Activated CD8-positive, alpha-beta memory T cell treated with anti-CD3 and anti-CD28 coated beads, Interleukin-2, amount 50 U/mL, for 4 hours (primary cell): ENCODE measurements at places on chromosomes 16 and 17.

DNA sequence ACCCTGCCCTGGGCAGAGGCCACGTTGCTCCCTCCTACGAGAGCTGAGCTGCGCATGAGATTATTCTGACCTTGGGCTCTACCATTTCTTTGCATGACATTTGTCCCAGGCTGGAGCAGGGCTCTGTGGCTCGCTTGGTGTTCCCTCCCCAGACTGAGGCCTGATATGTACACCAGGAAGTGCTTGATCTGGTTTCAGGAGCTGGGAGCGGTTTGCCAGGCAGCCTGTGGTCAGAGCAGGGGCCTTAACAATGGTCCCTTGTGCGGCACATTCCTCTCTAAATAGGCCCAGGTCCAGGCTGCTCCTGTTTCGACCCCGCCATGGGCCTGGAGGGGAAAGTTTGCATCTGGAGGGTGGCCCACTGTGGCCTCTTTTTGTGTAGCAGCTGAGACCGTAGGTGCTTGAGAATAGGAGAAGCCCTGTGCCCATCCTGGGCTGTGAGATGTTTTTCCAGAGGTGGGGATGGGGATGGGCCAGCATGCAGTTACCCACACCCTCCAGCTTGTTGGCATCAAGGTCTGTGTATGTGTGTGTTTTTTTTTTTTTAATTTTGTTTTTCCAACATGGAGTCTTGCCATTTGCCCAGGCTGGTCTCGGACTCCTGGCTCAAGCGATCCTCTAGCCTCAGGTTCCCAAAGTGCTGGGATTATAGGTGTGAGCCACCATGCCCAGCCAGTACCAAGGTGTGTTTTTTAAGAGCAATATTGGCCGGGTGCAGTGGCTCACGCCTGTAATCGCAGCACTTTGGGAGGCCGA, 253.9 kb downstream of the SEC14L1 start:
- DNase-seq: no peak

- DNase-seq: no peak
Measured at GRCh38 chr16:11306997-11307638, 26.0 kb upstream of the PRM1 start.

- peak; percentile 79 for DNase-seq
Measured at GRCh38 chr17:39753514-39754160, 15.9 kb downstream of the GRB7 start.

GRCh38 chr16:86874141-86874540, 295.8 kb downstream of the FOXL1 start:
- no peak for DNase-seq

GRCh38 chr16:69286941-69287713, 24.0 kb upstream of the VPS4A start:
- DNase-seq: peak; percentile 29

DNA sequence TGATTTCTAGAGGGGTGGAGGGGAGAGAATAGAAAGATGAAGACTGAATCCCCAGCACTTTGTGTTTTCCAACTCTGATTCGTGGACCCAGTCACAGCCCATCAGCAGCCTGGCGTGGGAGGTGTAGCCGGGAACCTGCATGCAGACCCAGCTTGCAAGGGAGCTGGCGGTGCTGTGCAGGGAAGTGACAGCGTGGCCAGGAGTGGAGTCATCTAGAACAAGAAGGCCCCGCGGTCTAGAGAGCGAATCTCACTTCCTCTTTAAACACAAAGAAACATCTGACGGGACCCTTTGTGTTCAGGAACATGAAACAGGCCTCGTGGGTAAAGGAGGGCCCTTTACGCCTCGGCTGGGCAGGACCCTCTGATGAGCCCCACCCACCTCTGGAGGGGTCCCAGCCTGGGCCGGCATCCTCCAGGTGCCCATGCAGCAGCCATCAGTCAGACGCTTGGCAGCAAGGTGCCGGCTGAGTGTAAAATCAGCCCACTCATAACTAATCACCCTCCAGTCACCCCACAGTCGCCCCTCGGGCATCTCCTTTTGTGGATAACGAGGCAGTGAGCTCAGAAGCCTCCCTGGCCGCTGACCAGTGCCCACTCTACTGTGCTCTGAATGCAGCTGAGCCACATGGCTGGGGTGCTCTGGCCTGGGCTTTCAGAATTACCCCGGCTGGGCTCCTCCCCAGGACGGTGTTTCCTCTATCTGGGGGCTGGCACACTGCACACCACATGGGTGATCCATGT, 4.4 kb downstream of the SNAI3 start:
- peak; percentile 59 for DNase-seq

GRCh38 chr16:74650966-74651567, 15.6 kb downstream of the RFWD3 start:
- DNase-seq: no peak

GRCh38 chr16:70745536-70746025, 55.4 kb downstream of the VAC14 start:
- no peak for DNase-seq

- no peak for DNase-seq
Measured at GRCh38 chr17:42230225-42230624, 35.9 kb upstream of the GHDC start.

DNA sequence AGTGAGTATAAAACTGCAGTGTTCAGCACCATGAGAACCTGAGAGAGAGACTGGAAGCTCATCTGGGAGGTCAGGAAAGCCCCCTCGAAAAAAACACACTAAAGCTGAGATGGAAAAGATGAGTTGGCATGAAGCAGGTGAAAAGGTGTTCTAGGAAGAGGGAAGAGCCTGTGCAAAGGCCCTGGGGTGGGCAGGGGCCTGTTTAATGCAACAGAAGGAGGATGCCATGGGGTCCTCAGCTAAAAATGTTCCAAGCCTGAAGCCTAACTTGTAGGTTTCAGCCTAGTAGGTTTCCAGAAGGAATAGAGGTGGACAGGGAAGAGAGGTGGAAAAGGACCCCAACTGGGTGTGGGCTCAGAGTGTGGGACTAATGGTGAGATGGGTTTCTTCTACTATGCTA, 242.3 kb upstream of the ZFHX3 start:
- no peak for DNase-seq

DNA sequence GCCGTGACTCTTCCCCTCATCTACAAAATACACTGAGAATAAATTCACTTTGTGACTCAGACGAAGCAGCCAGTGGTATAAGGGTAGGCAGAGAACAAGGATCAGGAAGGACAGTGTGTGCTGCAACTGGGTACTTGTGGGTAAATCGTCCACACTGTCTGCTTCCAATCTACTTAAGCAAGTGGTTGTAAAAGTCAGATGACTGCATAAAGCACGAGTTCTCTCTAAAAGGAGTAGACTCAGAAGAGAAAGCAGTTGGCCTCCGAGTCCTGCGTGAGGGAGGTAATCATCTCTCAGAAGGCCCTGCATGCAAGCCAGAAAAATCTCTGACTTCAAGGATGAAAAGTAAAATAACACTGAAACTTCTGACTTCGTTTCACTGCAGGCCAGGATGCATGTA, 43.1 kb downstream of the ANKFY1 start:
- DNase-seq: no peak

- DNase-seq: no peak
Measured at GRCh38 chr16:82199209-82199608, 29.2 kb upstream of the MPHOSPH6 start.

- no peak for DNase-seq
Measured at GRCh38 chr17:499951-500461, 147.4 kb upstream of the RPH3AL start.

DNA sequence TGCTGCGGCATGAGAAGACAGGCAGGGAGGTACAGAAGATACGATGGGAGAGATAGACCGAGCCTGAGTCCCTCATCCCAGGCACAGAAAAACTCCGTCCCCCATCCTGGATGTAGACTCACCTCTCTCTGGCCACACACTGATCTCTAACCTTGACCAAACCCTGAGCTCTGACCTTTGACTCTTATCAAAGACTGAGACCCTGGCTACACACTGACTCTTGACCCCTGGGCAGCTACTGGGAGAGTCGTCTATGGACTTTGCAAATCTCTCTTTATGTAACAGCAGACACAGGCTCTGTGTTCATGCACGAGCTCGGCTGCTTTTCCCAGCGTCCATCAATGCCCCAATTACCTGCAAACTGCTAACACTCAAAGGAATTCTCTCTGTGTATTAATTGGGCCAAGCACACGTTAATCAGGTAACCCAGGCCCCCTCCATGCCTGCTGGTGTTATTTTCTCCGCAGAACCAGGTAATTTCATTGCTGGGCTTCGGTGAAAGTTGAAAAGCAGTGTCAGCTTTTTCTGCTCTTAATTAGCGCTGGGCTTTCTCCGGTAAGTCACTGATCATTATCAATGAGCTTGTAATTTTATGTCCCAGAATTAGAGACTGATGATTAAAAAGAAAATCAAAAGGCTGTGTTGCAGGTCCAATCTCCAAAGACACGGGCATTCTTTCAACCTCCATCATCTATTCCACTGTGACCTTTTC, 179.4 kb upstream of the NLRP1 start:
- no peak for DNase-seq

DNA sequence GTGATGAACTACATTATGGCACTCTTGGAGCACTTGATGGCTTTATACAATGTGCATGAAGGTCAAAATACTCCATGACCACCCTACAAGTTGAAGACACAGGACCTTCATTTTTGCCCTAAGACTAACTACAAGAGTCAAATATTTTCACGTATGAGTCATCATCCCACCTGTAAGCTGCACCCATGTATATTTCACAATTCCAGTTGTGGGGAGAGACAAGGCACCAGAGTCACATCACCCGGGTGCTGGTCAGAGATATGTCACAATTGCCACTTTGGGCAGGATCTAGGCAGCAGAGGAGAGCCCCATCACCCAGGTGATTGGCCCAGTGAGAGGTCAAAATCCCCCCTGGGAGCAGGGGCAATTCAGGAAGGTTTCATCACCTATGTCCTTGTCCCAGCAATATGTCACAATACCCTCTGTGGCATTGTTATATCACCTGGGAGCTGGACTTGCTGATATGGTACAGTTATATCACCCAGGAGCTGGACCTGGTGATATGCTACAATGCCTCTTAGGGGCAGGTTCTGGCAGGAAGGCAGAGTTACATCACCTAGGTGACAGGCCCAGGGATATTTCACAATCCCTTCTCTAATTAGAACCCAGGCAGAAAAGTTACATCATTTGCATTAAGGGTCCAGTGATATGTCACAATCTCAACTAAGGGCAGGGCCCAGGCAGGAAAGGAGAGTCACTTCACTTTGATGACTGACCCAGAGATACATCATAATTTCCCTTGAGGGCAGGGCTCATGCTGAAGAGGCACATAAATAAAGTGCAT, 1839.2 kb downstream of the TP53TG3F start:
- no peak for DNase-seq

DNA sequence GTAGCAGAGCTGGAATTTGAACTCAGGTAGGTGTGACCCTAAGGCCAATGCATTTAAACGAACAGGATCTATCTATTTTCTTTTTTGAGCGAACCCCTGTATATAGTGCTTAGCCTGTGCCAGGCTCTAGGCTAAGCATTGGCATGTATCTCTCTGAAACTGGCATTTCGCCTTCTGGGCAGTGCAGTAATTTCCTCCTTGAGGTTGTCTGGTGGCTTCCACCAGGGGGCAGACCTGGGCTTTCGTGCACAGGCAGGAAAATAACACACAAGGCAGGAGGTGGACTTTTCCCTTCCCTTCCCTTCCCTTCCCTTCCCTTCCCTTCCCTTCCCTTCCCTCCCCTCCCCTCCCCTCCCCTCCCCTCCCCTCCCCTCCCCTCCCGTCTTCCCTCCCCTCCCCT, 34.4 kb upstream of the PRKCB start:
- DNase-seq: peak; percentile 84

DNA sequence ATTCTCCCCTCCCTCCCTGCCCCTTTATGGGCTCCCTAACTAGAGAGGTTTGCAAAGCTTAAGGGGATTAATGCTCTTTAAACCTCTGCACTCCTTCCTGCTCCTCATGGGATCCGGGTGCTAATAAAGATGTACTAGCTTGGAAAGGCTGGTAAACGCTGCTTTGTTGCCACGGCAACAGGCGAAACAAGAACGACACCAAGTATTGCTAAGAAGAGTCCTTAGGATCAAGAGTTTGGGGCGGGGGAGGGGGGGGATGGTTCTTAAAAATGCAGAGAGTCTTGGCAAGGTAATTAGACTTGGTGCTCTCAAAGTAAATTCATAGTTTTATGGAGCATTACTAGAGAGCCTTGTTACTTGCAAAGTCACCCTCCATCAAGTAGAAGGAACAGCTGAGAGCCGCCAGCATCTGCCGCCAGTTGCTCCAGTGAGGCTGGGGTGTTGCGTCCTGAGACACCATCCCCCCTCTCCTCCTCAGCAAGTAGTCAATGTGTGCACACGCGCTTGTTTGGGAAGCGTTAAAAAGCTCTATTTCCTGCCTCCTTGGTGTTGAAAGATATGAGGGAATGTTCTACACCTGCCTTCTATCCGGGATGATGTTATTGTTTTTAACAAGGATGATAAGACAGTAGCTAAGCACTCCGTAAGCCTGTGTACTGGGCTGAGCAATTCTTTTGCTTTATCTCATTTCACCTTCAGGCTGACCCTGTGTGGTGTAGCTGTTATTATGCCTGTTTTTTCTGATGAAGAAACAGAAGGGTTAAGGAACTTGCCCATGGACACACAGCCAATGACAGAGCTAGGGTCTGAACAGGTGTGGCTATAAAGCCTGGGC, 190.9 kb downstream of the CCDC182 start:
- DNase-seq: no peak

- no peak for DNase-seq
Measured at GRCh38 chr17:16329519-16330271, 23.6 kb downstream of the CENPV start.

DNA sequence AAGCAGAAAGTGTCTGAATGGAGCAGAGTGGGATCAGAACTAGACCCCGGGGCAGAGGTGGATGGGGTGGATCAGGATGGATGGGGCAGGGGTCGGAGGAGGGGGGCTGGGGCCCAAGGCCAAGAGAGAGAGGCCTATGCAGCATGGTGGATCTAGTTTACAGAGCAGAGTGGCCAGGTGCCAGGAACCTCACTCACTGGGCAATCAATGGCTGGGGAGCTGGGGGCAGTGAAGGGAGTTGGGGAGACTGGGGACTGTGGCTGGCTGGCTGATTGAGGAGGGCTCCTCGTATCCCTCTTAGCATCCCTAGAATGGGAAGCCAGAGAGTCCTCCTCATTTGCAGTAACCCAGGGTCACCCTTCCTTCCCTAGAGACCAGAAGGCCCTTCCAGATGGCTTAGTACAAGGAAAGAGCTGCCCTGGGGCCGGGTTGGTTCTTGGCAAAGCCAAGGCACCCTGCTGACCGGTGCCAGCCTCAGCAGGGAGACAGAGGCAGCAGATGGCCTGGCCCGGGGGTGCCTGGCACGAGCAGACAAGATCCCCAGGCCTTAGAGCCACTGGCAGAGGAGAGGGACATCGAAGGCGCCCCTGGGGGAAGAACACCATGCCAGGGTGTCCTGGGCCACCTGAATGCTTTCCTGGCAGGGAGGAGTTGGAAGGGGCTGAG, 36.8 kb downstream of the SRCIN1 start:
- no peak for DNase-seq

- DNase-seq: no peak
Measured at GRCh38 chr17:50883850-50884438, 17.8 kb upstream of the TOB1 start.

DNA sequence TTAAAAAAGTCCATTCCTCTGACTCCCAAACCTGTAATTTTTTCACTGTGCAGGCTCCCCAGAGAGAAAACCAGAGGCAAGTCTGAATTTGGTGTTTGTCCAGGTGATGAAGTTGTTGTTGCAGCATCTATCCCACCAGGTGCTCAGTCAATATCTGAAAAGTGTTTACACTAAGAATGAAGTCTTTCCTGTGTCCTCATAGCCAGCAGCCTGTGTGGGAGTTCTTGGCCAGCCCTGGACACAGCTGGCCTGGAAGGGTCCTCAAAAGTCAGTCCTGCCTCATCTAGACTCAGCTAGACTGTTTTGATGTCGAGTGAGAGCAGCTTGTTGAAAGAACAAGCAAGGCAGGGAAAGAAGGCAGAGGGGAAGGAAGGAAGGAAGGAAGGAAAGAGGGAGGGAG, 3.3 kb upstream of the PMP22 start:
- no peak for DNase-seq

- no peak for DNase-seq
Measured at GRCh38 chr17:72515291-72516065, 394.7 kb downstream of the SOX9 start.
